NCI-H2081 treated with DMSO at 0.1 percent for 48 hours (cell line): ENCODE measurements at places on chromosomes 2 and 18.

DNA sequence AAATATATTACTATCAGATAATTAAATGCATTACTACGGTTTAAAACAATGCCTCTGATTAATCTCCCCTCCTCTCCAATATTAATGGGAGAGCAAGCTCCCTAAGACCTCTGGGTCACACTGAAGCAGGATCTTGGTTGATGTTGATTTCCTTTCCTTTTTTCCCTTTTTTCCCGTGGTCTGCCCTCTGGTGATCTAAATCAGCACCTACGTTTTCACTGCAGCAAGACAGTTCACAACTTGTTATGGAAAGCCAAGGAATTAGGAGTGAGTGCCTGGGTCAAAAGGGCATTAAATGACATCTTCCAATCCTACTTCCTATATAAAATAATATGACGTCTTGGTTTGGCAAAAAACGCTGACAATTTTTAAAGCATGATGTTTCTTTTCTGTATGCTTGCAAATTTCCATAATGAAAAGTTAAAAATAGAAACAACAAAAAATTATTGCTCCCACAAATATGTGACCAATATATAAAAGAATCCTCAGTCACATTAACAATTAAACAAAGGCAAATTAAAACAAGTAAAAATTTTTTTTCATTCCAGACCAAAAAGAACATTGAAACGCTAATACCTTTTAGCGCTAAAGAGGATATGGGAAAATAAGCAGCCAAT, 7.9 kb upstream of the CFAP36 start:
- no peak for DNase-seq

DNA sequence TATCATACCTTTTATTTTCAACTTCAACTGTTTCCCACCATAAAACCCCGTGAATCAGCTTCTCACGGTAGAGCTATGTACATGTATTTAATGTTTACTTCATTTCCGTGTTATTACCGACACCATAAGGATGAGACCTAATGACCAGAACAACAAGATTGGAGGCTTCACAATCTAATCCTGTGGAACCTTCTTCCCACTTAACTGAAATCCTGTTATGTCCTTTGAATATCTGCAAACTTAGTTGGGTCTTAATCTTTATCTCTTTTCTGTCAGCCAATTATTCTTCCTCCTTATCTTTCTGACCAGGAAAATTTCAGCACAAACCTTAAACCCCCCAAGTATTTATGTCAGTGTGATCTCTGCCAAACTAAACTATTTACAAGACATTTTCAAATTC, 214.4 kb downstream of the TMX3 start:
- no peak for DNase-seq

DNA sequence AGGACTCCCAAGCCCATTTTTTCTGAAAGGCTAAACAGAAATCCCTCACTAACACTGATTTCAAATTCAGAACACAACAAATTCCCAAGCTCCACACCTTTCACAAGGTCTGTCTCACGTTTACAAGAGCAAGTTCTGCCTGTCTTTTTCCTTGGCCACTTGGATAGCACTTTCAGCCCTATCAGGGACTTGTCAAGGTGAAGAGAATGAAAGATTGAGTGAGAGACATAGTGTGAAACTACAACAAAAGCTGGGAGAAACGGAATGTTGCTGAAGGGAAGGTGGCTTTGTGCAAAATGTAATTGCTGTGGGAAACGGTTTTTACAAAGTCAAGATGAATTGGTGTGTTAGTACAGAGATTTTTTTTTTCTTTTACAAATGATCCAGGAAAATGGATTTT, 89.4 kb upstream of the GATA6 start:
- DNase-seq, result no peak

- no peak for DNase-seq
These were observed 15.6 kb downstream of the PHLPP1 start for GRCh38 chr18:62730941-62731340.

- no peak for DNase-seq
These were observed 29.1 kb upstream of the THSD7B start for GRCh38 chr2:136736236-136736635.

DNA sequence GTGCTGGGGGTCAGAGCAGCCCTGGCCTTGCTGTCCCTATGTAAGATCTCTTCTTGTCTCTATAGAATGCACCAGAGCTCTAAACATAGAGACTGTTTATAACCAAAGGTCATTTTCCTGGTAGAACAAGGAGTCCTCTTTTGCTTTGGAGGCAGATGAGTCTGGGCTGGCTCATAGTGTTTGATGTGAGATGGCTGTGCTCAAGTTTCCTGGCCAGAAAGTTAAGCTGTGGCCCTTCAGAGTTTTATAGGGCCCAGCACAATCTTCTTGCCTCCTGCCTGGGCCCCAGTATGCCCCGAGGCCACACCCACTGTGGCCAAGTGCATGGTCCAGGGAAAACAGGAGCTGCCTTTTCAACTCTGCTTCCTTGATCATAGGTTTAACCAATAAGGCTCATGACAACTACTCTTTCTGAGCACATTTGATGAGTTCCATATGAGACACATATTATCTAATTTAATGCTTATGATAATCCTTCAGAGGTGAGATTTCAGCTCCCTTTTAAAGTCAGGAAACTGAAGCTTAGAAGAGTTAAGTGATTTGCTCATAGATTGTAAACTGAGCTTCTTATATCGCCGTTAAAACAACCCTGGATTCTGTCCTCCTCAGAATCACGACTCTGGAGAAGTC, 66.3 kb downstream of the MYCN start:
- DNase-seq, result no peak

GRCh38 chr2:26401739-26402541, at the start of gene DRC1:
TSS of gene DRC1 (plus strand) at chr2:26401920. CDS start at chr2:26401990, 70 bp downstream.
- DNase-seq, result no peak

DNA sequence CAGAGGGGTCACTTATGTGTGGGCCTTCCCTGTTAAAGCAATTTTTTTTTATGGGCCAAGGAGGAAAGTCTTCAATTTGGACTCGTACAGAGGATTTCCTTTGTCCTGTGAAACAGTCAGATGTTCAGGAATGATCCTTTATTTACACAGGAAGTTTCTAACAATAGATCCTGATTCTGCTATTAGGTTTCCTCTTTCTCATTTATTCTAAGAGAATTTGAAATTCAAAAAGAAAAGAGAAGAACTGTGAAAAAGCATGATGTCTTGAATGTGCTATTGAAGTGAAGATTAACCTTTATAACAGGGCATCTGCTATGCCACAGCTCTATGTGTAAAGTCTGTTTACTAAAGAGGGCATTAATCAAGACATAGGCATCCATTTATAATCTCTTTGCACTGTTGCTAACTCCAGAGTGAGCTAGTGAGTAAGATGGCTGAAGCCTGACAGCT, 105.3 kb upstream of the FAM98A start:
- DNase-seq, result no peak

DNA sequence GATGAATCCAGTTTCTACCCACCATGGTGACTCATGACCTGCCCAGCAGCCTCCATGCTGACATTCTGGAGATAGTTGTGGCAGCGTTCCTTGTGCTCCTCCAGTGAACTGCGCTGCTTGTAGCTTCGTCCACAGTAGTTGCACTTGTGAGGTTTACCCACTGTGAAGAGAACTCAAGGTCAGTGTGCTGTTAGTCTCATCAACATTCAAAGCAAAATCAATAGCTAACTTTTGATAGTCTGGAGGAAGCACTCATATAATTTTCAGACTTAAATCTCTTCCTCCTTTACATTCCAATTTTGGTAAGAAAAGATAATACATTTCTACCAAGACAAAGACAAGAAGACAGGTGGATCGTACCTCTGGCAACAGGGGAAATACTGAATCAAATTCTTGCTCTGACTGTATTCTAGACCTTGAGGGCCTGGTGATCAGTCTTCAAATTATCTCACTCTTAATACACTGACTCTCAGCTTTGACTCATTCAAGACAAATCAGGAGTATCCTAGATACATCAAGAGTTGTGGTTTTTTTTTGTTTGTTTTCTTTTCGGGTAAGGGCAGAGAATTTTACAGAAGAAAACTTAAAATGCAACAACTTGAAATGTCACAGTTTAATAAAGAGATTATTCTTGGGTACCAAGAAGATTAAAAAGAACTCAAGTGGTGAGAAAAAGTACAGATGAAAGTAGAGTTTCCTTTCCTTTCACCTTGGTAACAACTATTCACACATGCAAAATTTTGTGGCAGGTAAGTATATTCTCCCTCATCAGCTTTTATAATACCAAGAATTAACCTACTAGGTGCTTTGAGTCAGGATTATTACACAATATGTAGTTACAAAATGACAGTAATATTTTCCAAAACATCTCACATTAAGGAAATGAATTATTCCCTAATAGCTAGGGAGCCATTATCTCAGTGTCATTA, 129.2 kb downstream of the IKZF2 start:
- no peak for DNase-seq

- no peak for DNase-seq
These were observed 512.8 kb upstream of the SLC8A1 start for GRCh38 chr2:40964509-40965250.

- DNase-seq, result no peak
These were observed 1.2 kb upstream of the MZT2A start for GRCh38 chr2:131493199-131493968.

GRCh38 chr2:43312755-43313641, 86.6 kb upstream of the ZFP36L2 start:
- no peak for DNase-seq

DNA sequence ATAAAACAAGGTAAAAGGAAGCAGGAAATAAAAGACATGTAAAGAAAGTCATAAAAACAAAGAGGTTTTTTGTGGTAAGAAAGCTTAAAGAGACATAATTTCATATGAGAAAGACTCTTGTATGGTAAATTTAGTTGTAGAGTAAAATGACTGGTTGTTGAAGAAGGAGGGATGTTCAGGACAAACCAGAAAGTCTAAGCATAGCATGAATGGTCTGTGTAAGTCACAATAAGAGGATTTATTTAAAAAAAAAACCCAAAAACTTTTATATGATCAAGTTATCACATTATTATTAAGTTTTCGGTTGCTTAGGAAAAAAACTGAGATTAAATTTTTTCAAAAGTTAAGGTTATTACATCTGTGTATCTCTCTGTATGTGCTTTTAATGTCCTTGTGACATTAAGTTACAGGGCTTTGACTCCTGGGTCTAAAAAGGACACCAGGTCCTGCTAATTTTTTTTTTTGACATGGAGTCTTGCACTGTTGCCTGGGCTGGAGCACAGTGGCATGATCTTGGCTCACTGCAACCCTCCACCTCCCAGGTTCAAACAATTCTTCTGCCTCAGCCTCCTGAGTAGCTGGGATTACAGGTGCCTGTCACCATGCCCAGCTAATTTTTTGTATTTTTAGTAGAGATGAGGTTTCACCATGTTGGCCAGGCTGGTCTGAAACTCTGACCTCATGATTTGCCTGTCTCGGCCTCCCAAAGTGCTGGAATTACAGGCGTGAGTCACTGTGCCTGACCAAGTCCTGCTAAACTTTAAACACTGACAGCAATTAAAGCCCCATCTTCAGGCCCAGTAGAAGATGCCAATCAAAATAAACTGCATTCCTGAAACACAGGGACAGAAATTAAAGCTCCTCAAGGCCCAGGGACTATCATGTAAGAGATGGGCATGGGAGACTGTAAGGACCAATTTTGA, 14.2 kb upstream of the OXER1 start:
- no peak for DNase-seq

DNA sequence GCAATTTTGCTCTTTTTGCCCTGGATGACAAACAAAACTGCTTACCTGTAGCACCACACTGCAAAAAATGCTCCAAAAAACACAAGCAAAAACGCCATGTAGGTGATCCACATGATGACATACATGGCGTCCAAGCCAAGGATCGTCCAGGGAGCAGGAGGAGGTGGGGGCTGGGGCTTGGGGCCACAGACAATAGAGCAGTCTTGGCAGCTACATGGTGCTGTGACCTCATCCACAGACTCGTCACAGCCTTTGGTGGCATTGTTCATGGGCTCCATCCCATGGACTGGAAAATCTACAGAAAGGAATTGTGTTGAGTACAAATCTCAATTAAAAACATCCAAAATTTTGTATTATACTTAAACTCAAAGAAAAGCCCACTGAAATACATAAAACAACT, 26.1 kb downstream of the NPC1 start:
- DNase-seq, result no peak

DNA sequence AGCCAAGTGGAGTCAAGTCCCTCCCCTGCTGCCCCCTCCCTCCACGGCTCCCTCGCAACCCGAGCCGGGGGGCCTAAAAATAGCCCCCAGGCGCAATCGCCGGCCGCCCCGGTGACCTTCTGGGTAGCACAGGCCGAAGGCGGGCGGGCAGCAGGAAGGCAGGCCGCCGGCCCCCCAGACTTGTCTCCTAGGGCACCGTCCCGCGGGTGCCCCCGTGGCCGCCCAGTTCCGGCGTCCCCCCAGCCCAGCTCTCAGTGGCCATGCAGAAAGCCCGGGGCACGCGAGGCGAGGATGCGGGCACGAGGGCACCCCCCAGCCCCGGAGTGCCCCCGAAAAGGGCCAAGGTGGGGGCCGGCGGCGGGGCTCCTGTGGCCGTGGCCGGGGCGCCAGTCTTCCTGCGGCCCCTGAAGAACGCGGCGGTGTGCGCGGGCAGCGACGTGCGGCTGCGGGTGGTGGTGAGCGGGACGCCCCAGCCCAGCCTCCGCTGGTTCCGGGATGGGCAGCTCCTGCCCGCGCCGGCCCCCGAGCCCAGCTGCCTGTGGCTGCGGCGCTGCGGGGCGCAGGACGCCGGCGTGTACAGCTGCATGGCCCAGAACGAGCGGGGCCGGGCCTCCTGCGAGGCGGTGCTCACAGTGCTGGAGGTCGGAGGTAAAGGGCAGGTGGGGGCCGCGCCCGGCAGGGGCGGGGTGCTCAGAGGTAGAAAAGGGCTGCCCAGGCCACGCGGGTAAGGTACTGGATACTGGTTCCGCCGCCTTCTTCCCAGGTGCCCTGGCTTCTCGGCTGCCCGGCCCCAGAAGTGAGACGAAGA, at the start of gene SPEG:
TSS of gene SPEG (plus strand) at position 126 of the 808 bp plus-strand sequence. CDS start at position 261, 135 bp downstream.
- DNase-seq, result no peak

DNA sequence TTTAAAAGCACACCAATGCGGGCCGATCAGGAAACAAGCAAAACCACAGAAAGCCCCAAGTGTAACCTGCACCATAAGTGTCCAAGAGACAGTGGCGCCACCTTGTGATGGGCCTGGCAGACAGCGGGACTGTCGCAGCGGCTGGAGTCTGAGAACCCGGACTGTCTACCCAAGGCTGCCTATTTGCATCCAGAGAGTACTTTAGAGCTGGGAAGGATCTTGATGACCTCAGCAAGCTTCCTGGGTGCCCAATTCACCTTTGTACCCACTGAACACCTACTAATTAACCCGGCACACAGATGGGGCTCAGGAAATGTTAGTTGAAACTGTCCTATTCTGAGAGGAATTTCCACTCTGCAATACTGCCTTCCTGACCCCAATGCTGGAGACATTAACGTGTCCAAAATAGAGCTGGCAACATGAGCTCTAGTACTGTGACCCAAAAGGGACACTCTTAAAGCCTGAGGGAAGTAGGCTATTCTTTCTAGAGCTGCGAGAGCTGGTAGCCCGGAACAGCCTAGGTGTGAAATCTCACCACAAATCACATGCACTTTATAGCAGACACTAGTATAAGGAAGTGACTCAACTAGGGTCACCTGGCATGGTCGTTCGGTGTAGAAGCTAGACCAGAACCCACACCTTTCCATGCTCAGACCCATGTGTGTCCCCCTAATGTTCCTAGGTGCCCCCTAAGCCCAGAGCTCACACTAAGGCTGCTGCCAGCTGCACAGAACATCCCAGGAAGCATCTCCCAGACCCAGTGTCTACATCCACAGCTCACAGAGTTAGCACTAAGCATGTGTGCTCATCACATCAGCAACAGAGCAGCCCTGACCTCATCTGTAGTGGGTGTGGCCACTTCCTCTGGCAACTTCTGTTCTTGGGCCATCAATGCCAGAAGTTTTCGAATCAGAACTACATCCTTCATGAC, 25.4 kb downstream of the POLR1A start:
- DNase-seq, result no peak
